A172 (cell line): ENCODE measurements at places on chromosomes 4 and X.

DNA sequence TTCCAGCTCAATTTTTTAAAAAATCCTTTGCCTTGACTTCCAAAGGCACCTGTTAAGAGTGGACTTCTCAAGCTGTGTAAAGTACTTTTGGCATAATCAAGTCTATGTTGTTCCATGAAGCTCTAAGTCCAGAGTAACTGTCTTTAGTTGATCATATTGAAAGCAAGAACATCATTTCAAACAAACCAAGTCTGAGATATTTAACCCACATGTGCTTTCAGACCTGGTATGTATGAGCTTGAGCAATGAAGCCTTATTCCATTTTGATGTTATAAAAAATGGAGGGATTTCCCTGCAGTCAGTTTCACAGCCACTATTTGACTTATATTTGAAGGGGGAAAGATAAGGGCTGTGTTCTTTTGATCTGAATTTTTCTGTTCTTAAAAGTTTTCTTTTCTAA lies 23.7 kb upstream of the EOLA2 start:
- no peak for DNase-seq

DNA sequence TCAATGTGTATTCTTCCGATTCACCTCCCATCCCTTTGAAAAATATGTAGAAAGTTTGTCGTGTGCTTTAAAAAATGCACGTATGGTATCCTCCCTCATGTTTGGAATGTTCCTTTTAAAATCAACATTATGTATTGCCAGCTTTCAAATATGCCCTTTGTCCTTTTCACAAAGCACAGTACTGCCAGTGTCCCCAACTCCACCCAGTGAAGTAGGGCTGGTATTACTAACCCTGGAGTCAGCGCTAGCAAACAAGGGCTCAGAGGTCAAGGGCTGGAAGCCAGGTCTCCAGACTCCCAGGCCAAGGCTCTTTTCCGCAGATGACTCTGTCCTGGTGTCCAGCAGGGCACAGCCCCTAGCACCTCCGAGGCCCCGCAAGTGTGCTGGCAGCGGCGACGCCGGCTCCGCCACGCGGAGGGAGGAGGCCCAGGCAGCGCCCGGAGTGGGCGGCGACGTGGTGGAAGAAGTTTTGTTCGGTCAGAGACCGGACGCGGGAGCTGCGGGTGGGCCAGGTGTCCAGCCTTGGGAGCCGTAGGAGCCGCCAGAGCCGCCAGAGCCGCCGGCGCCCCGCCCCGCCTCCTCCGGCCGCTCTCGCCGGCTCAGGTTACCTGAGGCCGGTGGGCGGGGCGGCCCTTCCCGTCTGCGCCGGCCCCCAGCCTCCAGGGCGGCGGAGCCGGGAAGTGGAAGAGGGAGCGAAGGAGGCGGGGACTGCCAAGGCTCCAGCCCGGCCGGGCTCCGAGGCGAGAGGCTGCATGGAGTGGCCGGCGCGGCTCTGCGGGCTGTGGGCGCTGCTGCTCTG lies at the start of gene IL13RA1:
IL13RA1 (plus strand) TSS at position 720 of the 799 bp plus-strand sequence; CDS start at position 753, 33 bp downstream.
- DNase-seq = peak; percentile 56

GRCh38 chr4:16912896-16913295 lies 14.5 kb upstream of the LDB2 start:
- no peak for DNase-seq

DNA sequence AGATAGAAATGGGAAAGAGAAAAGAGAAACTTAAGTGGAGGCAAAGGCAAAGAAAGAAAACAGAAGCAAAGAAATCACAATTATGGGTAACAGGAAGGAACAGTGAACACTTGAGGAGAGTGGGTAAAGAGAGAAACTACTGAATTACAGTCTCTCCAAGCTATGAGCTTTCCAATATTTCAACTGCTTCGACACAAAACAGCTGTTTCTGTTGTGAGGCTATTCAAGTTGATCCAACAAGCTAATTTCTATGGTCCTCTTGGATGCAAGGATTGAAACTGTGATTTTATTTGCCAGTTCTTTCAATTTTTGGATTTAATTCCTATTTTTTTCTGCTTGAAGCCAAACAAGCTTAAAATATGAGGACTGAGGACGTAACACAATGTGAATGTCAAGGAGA lies 80.5 kb upstream of the ADGRA3 start:
- no peak for DNase-seq
